Choroid plexus epithelial cell (primary cell): ENCODE measurements at places on chromosomes 6 and 20.
A peak's percentile ranks its signal among the peaks of the same experiment; 100 is the strongest.

GRCh38 chr6:103405321-103405720 is 1454.4 kb downstream of the HACE1 start:
- DNase-seq = no peak

- DNase-seq = peak; percentile 47
Measured at GRCh38 chr6:41059556-41059955, 6.6 kb downstream of the APOBEC2 start.

- DNase-seq = peak; percentile 35
Measured at GRCh38 chr6:34981951-34982350, 92.9 kb downstream of the ANKS1A start.

GRCh38 chr6:37137201-37138090 is 32.5 kb upstream of the PIM1 start:
- peak; percentile 99 for DNase-seq

DNA sequence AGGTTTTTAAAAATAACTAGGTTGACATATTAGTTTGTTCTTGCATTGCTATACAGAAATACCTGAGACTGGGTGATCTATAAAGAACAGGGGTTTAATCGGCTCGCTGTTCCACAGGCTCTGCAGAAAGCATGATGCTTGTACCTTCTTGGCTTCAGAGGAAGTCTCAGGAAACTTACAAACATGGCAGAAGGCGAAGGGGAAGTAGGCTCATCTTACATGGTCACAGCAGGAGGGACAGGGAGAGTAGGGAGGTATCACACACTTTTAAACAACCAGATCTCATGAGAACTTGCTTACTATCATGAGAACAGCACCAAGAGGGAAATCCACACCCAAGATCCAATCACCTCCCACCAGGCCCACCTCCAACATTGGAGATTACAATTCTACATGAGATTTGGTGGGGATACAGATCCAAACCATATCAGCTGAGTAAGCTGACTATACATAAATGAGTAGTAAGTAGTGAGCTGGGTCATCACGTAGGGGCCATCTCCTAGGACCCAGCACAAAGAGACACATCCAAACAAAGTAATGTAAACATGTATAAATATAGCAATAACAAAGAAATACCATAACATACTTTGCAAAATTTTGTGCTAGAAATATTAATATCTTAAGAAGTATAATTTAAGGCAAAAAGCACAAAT is 31.4 kb upstream of the SIRPG start:
- DNase-seq = no peak

DNA sequence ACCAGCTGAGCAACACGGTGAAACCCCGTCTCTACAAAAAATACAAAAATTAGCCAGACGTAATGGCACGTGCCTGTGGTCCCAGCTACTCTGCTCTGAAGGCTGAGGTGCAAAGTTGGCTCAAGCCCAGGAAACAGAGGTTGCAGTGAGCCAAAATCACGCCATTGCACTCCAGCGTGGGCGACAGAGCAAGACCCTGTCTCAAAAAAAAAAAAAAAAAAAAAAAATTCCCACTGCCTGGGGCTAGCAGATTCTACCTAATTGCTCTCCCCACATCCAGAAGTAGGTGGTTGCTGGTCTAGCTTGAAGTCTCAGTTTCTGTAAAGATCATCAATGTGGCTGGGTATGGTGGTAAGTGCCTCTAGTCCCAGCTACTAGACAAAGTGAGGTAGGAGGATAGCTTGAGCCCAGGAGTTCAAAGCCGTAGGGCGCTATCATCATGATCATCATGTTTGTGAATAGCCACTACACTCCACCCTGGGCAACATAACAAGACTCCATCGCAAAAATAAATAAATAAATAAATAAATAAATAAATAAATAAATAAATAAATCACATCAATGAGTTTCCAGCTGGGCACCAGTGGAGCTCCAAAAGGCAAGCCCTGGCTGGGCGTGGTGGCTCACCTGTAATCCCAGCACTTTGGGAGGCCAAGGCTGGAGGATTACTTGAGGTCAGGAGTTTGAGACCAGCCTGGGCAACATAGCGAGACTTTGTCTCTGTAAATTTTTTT is 6.3 kb upstream of the AP5S1 start:
- no peak for DNase-seq

DNA sequence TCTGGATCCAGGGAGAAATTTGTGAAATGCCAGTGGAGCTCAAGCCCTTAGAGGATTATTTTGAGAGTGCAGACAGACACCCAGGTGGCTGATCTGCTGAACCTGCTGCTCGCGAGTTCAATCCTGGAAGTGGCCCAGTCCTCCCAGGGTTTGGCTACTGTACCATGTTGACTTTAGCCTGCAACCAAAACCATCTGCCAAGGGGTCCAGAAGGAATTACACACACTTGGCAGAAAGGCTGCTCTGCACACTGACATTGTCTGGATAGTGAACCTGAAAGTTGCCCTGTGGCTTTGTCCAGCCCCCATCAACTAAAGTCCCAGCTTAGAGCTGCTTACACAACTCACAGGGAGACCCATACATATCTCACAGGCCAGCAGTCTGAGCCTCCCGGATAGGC is 21.6 kb upstream of the PI3 start:
- DNase-seq = no peak

DNA sequence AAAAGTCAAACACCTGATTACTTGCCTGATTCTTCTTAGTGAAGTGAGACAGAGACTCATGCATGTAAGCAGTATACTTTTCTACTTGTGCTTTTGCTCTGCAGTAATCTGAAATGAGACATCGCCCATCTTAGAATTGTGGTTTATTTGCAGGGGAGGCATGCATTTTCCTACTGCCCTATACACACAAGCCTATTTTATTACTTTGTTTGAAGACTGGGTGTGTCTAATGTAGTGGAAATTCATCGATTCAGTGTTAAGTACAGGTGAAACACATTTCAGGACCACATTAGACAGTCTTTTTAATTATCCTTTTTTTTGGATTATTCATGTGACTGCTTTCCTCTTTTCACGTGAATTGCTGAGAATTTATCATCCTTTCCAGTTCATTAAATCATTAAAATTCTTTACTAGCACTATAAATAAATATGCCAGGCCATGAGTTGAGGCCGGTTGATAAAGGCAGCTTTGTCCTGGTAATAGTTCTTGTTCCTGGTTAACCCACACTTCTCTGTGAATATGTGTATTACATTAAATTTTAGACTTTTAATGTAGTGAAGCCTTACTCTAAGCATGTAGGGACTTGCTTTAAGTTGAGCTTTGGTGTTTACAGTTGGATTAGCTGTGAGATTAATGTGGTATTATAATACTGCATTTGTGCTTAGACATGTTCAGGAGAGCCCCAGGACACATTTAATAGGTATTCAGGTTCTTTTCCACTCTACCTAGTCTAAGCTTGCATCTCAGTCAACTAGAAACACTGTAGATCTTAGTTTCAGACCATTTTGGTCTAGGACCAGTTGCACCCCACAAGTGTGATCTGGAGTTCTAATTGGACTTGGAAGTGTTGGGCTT is 10.8 kb upstream of the BTBD3 start:
- no peak for DNase-seq

DNA sequence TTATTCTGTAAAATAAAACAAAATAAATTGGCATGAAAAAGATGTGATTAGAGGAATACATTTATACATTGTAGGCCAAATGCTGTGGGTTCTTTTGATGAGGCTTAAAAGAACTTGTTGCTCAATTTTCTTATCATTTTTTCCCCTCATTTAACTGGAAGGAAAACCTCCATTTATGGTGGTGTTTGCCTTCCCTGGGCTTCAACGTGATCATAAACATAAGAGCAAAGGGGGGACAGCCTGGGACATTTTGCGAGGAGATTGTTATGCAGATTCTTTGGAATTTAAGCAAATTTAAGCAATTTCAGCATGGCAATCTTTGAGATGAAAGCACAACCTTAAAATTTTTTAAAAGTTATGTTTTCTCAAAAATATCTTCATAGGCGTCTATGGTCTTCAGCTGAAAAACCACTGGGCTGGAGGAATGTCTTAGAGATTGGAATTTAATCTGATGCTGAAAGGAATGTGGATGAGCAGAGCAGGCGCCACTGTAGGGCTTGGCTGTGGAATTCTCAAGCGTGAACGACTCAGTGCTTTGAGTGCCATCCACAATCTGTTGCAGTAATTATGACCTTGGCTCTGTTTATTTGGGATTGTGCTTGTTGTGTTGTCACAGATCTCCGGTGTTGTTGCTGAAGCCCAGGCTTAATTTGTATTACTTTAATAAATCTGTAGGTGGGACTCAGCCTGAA is 149.4 kb upstream of the MLIP start:
- peak; percentile 76 for DNase-seq

GRCh38 chr20:59824711-59825562 is 108.5 kb downstream of the SYCP2 start:
- DNase-seq = no peak

- no peak for DNase-seq
Measured at GRCh38 chr6:71900642-71901041, 14.3 kb downstream of the RIMS1 start.

DNA sequence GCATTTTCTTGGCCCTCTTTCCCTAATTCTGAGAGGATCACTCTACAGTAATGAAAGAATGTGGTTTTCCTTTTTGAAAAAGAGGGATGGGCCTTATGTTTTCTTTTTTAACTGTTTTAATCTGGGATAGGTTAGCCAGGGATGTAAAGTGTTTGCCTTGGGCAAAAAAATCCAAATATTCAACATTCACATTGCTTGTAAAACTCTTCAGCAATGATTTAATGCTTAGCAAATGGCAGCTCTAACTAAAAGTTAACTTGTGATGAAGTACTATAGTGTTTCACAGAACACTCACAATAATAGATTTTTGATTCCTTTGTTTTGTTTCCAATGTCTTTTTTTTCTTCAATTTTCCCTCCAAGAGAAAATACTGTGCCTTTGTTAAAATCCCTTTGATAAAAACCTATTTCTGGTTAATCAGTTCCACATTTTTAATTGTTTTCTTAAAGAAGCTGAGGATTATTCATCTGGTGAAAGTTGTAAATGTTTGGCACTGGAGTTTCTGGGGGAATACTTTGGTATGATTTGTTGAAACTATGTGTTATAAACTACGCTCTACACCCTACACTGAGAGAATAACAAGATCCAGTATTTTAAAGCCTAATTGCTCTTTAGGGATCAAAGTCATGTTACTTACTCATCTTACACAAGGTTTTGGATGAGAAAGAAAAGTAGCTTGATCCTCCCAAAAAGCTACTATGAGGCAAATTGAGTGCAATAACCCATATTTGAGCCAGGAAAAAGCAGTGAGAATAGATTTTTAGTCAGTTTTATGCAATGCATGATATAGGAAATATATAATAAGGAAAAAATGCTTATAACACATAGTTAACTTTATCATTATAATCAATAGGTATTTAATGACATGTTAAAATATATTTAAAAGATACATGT is 335.8 kb downstream of the EPHA7 start:
- no peak for DNase-seq

GRCh38 chr20:23315099-23315498 is 35.5 kb upstream of the NXT1 start:
- peak; percentile 52 for DNase-seq

DNA sequence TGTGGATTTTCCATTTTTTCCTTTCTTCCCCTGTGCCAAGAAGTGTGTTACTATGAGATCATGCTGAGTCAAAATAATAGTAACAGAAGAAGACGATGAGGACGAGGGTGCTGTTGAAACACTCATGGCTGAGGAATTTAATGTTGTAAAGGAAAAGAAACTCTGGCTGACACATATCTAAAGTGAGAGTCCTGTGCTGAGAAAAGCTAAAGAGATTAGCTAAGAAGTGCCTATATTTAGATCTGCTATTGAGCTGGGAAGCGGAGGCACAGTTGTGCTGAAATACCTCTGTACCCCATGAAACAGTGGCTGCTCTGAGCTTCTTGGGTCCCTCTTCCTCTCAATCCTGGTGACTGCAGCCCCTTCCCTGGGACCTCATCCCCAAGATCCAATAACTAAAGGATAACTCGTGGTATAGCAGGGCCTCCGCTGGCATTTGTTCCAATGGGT is 1.1 kb upstream of the SYTL3 start:
- DNase-seq = peak; percentile 94

- DNase-seq = no peak
Measured at GRCh38 chr20:40159276-40159675, 529.8 kb downstream of the MAFB start.

GRCh38 chr6:167703781-167704180 is 122.9 kb upstream of the AFDN start:
- no peak for DNase-seq

- no peak for DNase-seq
Measured at GRCh38 chr6:13697857-13698256, 13.8 kb downstream of the RANBP9 start.

GRCh38 chr6:53651764-53652401 is 13.7 kb downstream of the KLHL31 start:
- DNase-seq = peak; percentile 25

GRCh38 chr20:59823491-59824259 is 109.8 kb downstream of the SYCP2 start:
- no peak for DNase-seq

- DNase-seq = no peak
Measured at GRCh38 chr20:33393609-33394008, 7.7 kb downstream of the CDK5RAP1 start.

DNA sequence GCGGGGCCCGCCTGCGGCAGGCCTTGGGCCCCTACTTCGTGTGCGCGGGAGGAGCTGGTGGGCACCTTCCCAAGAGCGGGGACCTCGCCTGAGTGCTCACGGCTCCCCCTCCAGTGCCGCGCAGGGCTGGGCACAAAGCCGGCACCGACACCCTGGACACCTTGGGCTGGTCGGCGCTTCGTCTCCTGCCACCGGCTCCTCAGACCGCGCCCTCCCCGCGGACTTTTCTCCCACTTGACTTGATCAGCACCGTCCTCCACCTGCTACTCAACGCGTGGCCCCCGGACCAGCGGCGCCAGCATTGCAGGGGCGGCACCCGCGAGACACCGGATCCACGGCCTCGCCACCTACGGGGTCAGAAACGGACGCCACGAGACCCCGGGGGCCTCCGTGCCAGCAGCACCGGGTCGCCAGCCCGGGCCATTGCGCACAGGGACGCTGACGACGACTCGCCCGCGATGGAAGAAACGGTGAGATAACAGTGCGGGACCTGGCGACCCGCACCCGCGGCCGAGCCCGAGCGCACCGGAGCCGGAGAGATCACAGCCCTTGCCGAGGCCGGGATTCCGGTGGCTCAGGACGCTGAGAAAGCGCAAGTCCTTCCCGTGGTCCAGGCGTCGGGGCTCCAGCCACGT is 154.2 kb downstream of the DLL1 start:
- DNase-seq = no peak
